ENCODE measurements at places on chromosomes 2 and 18.

DNA sequence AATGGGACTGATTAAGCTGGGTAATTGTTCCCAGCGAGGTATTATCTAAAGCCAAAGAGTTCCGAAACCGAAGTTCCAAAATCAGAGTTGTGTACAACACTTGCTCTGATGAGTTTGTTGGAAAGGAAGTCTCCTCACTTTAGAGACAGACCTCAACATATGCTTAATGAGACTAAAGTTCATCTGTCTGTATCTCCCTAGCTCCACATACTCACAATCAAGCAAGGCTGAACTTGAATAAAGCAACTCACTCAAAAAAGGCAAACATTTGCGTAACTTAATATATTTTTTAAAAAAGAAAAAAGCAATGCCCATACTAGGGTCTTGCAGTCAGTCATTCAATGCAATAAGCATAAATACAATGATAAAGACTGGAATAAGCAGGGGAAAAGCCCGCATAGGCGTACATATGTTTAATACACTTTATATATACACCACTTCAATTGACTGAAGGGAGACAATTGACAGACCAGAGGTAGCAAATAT lies 60.0 kb downstream of the IRS1 start:
- DNase-seq = no peak

DNA sequence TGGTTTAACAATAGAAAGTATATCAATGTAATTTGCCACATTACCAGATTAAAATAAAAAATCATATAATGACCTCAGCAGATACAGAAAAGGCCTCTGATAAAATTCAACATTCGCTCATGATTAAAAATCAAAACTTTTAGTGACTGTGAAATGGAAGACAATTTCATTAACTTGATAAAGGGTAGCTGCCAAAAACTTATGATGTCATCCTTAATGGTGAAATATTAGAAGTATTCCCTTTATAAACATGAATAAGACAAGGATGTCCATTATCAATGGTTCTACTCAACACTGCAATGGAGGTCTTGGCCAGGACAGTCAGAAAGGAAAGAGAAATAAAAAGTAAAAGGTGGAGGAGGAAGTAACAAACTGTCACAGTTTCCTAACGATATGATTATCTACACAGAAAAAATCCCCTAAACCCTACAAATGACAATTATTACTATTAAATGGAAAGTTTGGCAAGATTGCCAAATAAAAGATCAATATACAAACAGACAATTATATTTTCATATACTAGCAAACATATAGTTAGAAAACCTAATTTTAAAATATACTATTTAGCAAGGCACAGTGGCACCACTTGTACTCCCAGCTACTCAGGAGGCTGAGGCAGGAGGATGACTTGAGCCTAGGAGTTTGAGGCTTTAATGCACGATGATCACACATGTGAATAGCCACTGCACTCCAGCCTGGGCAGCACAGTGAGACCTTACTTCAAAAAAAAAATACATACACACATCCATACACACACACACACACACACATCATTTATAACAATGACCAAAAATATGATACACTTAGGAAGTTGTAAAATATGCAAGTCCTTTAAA lies 12.8 kb downstream of the METTL8 start:
- peak; percentile 25 for DNase-seq

- no peak for DNase-seq
Measured at GRCh38 chr2:186637497-186637800, 47.6 kb downstream of the ITGAV start.

DNA sequence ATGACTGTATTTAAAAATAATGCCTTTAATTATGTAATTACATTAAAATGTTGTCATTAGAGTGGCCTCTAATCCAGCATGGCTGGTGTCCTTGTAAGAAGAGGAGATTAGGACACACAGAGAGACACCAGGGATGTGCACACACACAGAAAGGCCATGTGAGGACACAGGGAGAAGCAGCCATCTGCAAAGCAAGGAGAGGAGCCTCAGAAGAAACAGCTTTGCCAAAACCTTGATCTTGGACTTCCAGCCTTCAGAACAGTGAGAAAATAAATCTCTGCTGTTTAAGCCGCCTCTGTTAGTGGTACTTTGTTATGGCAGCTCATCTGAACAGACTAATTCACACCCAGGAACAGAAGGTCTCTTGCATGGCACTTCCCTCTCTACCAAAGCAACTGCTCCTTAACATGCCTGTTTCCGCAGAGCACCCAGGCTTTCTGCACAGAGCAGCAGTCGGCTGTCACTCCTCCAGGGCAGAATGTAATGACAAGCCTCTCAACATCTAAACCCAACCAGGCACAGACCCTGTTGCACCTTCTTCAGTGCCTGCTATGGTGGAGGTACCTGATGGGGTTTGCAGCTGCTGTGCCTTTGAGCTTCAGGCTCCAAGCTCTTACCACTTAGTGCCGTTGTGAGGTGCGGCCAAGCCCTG lies 377.7 kb downstream of the TDRD15 start:
- no peak for DNase-seq

- no peak for DNase-seq
Measured at GRCh38 chr18:67621906-67622305, 105.4 kb upstream of the DSEL start.

DNA sequence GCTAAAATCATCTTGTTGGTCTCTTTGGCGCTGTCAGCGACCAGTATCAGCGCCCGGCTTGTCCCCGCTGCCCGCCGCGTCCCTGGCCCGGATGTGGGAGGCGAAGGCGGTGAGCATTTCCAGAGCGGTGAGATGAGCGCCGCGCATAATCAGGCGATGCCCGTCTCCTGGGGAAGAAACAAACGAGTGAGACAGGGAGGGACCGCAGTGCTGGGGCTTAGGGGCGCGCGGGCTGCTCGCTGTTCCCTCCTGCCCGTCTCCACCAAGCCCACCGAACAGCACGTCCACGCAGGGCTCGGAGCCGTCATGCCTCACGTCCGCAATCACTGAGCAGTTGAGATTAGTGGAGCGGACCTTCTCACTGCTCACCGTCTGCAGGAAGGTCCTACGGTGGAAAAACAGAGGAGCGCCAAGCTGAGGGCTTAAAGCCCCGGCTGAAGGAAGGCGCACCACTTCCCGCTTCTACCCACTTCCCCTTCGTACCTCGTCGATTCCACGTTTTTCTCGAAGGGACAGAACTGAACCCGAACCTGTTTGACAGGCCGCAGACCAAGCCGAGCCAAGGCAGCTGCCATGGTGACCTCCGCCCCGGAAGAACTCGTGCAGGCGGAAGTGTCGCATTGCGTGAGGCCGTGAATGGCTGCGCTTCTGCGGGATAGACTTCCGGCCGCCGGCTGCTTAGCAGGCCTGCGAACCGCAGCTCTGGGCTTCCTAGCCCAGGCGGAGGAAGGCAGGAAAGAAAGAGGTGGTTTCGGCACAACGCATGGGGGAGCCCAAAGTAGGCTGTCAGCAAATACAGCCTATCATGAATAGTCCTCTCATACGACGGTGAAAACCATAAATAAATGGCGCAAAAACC lies at the start of gene MRPL53:
Gene MRPL53, minus strand, starts transcription at position 595 of the 859 bp plus-strand sequence. Its CDS starts 20 bp downstream, at position 575.
- DNase-seq = peak; percentile 91

GRCh38 chr2:66269166-66269565 lies 165.8 kb upstream of the MEIS1 start:
- no peak for DNase-seq
